NCI-H1048 (cell line): ENCODE measurements at places on chromosomes 7 and 10.

DNA sequence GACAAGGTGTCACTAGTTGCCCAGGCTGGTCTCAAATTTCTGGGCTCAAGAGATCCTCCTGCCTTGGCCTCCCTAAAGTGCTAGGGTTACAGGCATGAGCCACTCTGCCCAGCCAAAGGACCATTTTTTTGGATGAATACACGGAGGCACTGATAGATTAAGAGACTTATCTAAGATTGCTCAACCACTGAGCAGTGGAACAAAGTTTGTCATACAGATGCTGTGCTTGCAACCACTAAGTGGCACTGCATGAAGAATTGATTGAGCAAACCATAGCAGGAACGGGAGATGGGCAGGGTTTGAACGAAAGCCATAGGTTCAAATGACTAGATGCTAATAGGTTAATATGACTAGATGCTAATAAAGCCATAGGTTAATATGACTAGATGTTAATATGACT lies 61.1 kb downstream of the EBLN1 start:
- no peak for DNase-seq

GRCh38 chr7:30023524-30023923 lies 3.0 kb downstream of the FKBP14 start:
- no peak for DNase-seq

- DNase-seq, result no peak
Measured at GRCh38 chr10:104802941-104803340, 161.9 kb downstream of the SORCS3 start.

- no peak for DNase-seq
Measured at GRCh38 chr10:111128331-111129180, 51.7 kb downstream of the ADRA2A start.

DNA sequence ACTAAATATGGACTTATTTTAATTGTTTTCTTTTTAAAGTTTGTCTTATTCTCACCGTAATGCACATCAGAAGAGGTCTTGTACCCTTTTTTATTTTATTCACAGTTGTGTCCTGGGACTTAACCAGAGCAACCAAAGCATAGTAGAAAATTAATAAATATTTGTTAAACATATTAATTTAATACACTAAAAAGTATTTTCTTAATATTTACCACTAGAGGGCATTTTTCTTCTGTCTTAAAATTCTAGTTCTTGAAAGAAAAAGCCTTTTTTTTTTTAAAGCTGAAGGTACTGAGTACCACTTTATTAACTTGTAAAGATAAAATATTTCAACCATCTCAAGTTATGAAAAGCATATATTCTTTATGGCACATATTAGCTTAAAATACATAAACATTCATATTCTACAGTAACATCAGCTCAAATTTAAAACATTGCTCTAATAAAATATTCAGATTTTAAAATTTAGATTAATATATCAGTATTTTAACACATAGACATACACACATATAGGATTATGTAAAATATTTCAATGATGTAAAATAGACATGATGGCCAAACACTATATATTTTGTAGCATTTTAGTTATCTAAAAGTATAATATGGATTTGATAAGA lies 260.4 kb downstream of the SEMA3A start:
- DNase-seq, result no peak

DNA sequence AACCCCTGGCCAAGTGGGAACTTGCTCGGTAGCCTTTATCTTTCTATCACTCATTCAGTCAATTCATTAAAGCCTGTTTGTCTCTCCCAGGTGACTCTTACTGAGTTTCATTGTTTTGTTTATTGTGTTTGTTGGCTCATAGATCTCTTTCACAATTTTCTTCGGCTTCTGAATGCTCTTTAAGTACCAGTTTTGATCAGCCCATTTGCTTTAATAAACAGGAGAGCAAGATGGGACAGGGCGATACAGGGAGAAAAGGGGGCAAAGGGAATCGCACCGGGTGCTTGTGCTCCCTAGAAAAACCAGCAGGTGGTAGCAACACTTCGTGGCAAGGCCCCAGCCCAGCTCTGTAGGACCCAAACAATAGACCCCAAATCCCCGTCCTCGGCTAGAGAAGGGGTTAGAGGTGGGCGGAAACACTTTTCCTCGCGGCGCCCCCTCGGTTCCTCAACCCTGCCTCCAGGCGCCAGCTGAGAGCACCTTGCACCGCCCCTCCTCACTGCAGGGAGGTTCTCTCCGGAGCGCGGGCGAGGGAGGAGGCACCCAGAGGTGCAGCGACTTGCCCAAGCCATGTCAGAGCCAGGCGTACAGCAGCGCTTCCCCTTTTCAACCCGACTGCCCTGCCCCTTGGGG lies 1.0 kb upstream of the EPHB6 start:
- DNase-seq, result no peak

GRCh38 chr10:110803830-110804338 lies 67.8 kb upstream of the PDCD4 start:
- no peak for DNase-seq

DNA sequence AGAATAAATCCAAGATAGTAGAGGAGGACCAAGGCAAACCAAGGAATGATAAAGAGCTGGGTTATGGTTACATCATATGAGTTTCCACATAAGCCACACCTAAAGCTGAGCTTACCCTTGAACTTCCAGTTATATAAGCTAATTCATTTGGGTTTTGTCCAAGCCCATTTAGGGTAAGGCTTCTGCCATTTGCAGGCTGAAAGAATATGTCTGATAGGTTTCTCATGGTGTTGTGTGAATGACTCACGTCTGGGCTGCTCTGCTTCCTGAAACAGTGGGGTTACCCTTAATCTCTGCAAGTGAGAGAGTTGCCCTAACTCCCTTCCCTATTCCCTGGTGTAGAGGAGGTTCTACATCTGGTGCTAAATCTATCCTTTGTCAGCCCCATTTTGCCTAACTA lies 60.8 kb downstream of the PTTG1IP2 start:
- no peak for DNase-seq

GRCh38 chr7:17524746-17525145 lies 226.3 kb downstream of the AHR start:
- no peak for DNase-seq

DNA sequence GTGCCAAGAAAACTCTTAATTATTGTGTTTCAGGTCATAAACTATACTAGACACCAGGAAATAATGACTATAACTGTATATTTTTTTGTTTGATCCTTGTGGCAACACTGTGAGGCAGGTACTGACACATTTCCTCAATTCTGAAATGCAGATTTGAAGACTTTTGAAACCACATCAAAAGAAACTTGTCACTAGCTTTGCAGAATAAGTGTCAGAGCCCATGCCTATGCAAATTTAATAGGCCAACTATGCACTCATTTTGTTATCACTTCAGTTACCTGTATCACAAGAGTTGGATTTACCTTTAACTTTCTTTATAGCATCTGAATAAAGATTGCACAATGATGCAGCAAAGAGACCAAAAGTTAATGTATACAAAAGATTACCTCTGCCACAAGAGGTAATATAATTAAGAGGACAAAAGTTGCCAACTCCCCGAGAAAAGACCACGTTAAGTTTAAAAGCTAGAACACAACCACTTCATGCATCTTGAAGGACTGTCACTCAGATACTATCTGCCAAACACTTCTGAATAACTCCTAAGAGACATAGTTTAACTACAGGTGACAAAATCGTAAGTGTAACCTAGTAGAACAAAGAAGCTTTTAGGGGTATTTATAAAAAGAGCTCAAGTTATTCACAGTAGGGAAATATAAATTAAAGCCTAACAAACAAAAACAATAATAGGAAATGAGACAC lies 80.5 kb downstream of the ELAPOR2 start:
- DNase-seq, result no peak

- DNase-seq, result no peak
Measured at GRCh38 chr10:103666762-103667150, 173.3 kb downstream of the NEURL1 start.

GRCh38 chr10:452512-453426 lies 236.7 kb downstream of the DIP2C start:
- DNase-seq, result no peak

GRCh38 chr10:33126742-33127141 lies 168.7 kb upstream of the ITGB1 start:
- DNase-seq, result no peak

DNA sequence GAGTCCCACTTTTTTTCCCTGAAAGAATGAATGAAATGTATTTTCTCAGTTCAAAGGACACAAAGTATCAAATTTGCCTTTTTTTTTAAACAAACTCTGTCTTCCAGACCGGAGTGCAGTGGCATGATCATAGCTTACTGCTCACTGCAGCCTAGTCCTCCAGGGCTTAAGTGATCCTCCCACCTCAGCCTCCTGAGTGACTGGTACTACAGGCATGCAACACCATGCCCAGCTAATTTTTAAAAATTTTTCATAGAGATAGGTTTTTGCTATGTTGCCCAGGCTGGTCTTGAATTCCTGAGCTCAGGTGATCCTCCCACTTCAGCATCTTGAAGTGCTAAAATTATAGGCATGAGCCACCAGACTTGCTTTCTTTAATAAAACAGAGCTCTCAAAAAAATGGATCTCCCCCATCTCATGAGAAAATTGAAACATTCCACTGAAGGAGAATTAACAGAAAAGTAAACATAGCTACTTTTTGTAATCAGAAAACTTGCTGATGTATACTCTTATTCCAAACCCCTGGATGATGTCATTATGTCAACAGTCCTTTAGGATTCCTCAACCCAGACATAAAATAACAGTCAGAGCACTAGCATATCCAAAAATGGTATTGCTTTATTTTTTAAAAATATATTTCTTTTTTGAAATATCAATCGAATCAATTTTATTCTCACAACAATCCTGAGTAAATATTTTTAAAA lies 12.3 kb upstream of the TRDMT1 start:
- DNase-seq, result no peak

GRCh38 chr10:13271552-13272163 lies 28.2 kb downstream of the PHYH start:
- no peak for DNase-seq

GRCh38 chr7:3482147-3482921 lies 181.3 kb downstream of the SDK1 start:
- DNase-seq, result no peak

DNA sequence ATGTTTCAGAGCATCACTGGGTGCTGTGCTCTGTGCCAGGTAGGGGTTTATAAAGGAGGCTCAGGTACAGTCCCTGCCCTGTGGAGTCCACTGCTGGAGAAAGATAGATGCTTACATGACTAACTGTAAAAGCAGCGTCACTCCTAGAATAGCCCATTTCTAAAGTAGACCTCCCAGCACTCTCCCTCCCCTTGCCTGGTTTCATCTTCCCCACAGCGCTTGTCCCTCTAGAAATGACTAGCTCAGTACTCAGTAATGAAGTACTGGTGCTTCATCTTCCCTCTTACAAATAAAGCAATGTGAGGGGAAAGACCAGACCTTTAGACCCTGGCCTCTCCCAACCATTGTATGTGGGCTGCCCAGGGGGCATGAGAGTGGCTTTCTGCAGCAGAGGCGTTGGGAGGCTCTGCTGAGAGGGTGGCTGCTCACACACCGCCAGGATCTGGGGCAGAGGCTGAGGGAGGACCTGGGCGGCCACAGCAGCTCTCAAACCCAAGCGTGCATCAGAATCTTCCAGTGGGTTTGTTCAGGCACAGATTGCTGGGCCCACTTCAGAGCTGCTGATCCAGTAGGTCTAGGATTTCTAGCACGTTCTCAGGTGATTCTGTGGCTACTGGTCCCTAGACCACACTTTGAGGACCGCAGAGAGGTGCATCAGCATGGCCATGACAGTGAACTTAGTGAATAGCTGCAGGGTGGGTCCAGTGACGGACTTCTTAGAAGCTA lies 110.3 kb upstream of the ANLN start:
- DNase-seq, result no peak

- DNase-seq, result no peak
Measured at GRCh38 chr10:102007796-102008195, 48.2 kb downstream of the ARMH3 start.

- no peak for DNase-seq
Measured at GRCh38 chr10:9081961-9082360, 1027.5 kb downstream of the GATA3 start.

- no peak for DNase-seq
Measured at GRCh38 chr7:50704844-50705243, 77.9 kb downstream of the GRB10 start.

DNA sequence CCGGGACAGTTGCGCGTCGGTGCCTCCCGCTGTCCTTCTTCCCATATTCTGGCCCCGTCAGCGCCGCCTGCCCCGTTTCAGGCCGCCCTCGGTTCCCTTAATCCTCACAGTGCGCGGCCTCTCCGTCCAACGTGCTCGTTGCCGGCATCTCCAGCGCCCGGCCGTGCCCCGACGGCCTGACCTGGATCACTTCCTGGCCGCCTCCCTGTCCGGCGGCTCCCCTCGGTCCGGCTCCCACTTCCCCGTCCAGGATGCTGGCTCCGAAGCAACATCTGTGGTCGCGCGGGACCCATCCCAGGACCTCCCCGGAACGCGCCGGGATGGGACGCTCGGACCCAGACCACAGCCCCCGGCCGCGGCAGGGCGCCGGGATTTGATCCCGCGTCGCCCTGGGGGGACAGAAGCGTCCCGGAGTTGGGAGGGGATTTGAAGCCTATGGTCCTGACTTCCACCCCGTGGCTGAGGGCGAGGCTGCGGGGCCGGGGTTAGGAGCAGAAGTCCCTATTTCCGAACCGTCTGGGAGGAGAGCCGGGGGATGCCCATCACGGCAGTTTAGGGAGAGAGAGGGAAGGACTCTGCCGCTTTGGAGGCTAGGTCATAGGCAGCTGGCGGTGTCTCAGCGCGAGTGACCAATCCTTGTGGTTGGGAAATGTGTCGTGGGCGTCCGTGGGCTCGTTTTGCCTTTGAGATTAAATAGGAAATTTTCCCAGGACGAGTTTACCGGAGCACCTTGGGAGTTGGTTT lies 53.8 kb downstream of the KCTD7 start:
- no peak for DNase-seq

DNA sequence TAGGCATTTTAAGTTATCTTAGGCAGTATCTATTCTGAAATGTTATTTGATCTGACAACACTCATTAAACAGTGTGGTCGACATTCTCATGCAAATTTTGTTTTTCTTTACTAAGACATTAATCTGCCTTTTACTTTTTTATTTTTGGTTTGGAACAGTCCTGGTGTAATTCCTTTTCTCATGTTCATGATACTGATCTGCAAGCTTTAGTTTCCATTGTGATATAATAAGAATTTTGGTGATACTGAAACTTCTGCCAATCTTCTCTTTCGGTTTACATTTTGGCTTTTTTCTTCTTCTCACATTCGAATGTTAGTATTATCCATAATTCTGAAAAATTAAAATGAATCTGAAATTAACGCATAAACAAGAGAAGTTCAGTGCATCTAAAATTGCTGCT lies 281.9 kb upstream of the MTPN start:
- DNase-seq, result no peak
